Dorsolateral prefrontal cortex (tissue), 122 donors: ENCODE measurements at places on chromosomes 5 and 9.

- DNase-seq, result no peak
Measured at GRCh38 chr5:107674655-107675054, 3.9 kb upstream of the EFNA5 start.

- no peak for DNase-seq
Measured at GRCh38 chr5:118461436-118461835, 526.9 kb downstream of the DTWD2 start.

GRCh38 chr9:114941376-114941775, 11.0 kb upstream of the TNFSF8 start:
- DNase-seq, result no peak

GRCh38 chr5:82314964-82315758, 37.0 kb upstream of the RPS23 start:
- no peak for DNase-seq

GRCh38 chr5:93189707-93190120, 391.3 kb downstream of the NR2F1-AS1 start:
- no peak for DNase-seq

DNA sequence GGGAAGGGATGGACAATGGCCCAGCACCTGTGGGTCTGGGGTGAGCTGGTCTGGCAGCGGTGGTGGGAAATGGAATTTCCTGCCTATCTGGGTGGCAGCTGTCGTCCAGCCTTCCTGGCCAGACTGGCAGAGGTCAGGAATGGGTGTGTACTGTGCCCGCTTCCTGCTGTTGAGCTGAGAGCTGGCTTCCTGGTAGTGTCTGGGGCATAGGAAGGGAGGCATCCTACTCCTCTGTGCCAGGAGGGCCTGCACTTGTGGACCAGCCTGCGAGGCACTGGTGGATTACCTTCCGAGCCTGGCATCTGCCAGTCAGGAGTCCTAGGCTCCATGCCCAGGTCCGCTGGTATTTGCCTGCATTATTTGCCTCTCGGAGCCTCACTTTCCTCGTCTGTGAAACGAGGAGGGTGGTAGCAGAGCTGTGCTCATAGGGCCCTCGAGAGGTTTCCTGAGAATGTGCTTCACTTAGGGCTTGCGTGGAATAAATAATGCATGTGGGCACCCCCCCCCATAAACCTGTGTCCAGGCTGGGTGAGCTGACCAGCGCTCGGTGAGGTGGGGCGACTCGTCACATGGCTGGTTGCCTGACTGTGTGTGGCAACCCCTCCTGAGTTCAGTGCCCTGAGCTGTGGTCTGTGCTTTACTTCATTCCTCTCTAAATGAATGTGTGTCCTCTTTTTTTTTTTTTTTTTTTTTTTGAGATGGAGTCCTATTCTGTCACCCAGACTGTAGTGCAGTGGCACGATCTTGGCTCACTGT, 47.7 kb downstream of the HMCN2 start:
- no peak for DNase-seq

DNA sequence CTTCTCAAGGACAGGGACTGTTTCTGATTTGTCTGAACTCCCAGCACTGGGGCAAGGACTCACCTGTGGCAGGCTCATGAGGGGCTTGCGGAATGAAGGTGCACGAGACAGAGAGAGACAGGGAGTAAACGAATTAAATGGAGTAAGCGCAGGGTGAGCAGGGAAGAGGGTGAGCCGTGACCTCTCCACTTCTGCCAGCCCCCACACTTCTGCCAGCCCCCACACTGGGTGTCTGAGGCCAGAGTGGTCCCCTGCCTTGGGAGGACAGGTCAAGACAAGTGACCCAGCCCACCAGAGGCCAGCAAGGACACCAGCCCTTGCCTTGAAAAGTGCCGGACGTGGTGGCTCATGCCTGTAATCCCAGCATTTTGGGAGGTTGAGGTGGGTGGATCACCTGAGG, 37.2 kb downstream of the DAB2IP start:
- no peak for DNase-seq

DNA sequence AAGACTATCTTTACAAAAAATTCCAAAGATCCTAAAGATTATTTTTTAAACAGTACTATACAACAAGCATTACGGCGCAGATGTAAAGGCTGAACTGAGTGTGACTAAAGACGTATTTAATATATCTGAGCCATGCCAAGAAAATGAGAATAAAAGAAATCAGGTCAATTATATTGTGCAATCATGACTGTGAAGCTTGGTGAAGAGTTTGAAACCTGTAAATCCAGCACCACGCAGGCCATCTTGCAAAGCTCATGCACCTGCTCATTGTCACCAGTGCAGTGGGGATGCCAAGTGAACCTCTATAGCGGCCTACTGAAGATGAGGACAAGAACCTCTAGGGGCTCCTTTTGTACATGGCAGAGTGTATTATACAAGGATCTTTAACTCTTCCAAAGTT, 89.0 kb downstream of the ANKH start:
- DNase-seq, result no peak

DNA sequence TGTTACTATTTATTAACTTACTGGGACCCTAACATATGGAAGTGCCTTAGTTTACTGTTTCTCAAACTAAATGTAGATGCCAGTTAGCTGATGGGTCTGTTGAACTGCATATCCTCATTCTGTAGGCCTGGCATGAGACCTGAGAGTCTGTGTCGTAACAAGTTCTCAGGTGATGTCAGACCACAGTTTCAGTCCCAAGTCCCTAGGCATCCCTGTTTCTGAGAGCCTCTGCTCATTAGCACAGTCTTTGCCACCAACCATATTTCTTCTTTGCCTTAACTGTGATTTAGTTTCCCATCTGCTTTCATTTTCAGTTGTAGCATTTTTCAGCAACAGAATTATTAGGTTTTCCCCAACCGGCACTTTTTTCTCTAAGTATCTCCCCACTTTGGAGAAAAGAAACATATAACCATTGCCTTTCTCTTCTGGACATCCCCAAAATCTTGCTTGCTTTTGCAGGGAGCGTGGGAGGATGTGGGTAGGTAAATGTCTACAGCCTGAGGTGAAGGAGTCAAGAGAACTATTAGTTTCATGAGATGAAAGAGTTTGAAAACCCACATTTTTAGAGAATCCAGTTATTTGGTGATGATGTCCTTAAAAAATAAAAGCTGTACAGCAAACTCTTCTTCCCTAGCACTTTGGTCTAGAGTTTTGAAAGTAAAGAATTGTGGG, 74.6 kb downstream of the NUDT12 start:
- no peak for DNase-seq

DNA sequence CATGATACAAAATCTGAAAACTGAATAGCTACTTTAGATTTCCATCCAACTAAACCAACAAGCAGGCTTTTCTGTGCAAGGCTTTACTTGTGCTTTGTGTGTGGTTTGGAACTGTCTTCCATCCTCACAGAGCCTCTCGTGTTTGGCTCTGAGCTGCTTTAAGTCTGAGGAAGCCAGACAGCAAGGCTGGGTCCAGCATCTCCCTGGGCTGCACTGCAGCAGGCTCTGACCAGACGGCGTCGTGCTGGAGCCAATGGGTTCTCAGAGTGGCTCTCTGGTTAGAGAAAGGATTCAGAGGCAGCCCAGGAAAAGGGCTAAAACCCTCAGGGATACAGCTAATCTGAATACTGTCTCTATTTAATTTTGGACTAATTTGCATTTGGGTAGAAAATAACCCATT, 207.9 kb upstream of the EFNA5 start:
- peak; percentile 67 for DNase-seq

DNA sequence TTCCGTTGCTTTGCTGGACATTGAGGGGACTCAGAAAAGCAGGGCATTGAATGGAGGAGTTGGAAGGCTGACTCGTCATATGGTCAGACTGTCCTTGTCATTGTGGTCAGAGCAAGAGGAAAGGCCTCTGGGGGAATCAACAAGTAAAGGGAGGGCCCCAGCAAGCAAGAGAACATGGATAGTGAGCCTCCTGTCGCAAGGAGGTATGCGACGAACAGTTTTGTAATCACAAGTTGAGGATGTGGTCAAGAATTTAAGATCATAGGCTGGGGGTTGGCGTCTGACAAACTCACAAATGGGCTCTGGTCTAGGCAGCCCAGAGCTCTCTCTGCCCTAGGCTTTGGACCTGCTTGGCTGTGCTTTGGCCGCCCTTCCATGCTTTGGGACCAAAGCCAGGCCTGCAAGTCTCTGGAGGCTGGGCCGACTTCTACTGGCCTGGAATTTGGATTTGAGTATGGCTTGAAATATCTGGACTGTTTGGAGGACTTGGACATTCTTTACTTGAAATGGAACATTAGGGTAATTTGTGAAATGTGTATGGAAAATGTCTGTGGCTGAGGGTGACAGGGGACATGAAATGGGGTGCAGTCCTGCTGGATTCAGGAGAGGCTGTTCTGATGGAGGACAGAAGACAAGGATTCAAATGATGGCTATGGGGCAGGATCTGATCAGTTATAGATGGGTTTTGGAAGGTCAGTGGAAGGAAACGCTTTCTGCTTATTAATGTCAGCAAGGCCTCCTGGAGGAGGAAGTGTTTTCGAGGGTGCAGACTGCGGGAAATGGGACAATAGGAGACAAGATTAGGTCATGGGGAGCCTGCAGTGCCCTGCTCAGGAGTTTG, 19.2 kb upstream of the NDST1 start:
- DNase-seq, result peak; percentile 47

GRCh38 chr5:58543723-58544122, 39.2 kb upstream of the RAB3C start:
- DNase-seq, result no peak

DNA sequence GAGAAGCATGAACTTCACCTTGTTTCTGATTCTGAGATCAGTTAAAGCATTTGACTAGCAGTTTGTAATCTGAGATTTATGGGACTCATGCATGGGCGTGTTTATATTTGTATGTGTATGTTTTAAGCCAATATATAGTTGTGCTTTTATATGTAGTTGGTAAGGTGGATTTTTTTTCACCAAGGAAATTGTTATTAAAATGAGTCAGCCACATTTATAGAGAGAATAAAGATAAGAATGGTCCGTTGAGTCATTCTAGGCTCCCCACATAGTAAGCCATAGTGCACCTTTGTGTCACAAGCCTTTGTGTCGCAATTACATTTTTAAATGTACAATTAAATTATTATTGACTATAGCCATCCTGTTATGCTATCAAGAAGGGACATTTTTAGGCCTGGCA, 89.0 kb downstream of the NLN start:
- DNase-seq, result no peak

- DNase-seq, result no peak
Measured at GRCh38 chr9:99336531-99336930, 114.4 kb downstream of the SEC61B start.

DNA sequence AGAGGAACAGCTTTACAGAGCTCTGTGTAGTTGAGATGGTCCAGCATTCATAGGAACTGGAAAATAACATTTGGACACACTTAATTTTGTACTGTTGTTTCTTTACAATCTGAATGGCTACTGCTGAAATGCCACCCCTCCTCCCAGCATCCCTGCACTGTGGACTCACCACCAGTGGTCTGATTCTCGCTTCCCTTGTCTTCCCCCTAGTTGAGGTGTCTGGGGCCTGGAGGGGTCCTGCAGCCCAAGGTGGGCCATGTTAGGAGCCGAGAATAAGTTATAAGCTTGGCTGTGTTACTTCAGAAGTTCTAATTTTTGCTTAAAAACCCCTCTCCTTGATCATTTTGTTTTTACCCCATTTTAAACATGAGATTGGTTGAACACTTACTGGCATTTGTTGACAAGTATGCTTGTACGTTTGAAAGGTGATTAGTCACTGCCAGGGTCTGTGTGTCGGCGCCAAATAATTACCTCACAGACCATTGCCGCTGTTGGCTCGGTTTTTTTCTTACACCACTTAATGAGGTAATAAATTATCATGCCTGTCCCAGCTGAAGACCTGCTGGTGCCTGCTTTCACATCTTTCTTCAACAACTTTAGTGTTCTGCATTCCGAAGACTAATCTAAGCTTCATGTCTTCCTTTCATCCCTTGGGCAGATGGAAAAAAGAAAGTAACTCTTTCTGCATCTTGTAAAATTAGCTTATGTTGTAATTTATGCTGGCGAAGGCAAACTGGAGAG, 65.8 kb downstream of the MCCC2 start:
- no peak for DNase-seq

GRCh38 chr5:97243353-97243752, 60.3 kb upstream of the RIOK2 start:
- DNase-seq, result no peak

- no peak for DNase-seq
Measured at GRCh38 chr9:89657765-89658164, 53.0 kb downstream of the GADD45G start.

DNA sequence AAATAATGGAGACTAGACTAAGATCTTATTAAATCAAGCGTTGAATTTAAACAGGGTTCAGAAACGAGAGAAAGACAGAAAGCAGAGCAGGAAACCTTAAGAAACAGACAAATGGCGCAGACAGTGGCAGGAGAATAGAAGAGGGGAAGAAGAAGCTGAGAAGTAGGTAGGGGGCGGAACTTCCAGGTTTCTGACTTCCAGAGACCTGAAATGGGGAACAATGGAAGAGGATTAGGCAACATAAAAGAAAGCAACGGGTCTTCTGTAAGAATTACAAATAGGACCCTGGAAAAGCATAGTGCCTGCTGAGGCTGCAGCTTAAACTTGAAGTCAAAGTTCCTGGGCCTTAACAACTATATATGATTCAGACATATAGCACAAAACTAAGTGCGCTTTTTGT, 101.7 kb downstream of the BNC2 start:
- DNase-seq, result no peak

- DNase-seq, result no peak
Measured at GRCh38 chr5:79285833-79286232, 49.9 kb downstream of the JMY start.

GRCh38 chr5:96004754-96005153, 43.1 kb upstream of the ELL2 start:
- DNase-seq, result no peak

DNA sequence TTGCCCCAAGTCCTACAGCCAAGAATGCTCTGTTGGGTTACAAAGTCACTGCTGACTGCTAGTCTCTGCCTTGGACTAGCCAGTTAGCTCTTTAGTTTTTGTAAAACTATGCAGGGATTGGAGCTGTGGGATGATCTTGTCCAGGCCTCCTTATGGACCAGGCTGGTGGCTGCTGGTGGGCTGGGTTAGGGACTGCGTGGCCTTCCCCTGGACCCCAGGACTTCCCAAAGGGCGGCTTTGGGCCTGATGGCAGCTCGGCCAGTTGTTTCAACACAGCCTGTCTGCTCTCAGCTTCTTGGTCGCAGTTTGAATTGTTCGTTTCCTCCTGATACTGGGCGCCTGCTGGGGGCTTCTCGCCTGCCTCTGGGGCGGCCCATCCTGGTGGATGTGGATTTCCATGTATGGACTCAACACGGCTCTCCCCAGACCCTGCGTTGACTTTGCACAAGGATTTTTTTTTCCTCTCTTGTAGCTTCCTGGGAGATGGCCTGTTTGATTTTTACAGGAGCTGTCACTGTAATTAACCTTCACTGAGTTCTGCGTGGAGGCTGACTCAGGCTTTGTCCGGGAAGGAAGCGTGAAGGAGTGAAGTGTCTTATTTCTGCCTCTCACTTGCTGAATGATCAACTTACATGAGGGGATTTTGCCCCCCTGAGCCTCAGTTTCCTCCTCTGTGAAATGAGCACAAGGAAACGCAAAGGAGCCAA, 91.9 kb upstream of the NEURL1B start:
- DNase-seq, result no peak

DNA sequence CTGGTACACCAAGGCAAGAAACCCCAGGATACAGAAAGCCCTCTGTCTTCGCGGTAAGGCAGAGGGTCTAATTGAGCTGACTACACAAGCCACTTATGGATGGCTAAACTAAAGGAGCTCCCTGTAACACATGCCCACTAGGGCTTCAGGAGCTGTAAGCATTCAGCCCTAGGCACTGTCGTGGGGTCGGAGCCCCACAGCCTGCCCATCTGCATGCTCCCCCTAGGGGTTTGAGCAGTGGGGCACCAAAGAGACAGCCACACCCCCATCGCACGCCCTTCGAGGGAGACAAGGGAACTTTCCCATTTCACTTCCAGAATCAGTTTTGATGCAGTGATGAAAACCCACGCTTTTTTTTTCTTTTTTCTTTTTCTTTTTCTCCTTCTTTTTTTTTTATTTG, 11.0 kb upstream of the MTMR12 start:
- DNase-seq, result no peak
